ENCODE measurements at places on chromosomes 3 and 15.

DNA sequence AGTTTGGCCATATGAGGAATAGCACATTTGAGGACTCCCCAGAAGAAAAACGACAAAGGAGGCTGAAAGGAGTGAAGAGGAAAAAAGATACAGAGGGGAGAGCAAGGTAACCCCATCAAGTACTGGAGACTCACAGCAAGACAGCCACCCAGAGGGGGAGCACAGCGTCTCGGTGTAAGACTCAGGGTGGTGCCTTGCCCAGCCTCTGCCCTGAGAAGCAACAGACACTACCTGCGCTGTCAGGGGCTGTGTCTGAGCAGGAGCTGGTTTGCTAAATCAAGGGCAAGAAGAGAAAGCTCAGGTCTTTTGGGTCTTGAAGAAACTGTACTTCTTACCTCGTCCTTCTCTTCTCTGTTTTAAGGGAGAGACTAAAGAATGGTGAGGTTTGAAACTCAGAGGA is 27.9 kb downstream of the FBXO45 start:
- no peak for DNase-seq

DNA sequence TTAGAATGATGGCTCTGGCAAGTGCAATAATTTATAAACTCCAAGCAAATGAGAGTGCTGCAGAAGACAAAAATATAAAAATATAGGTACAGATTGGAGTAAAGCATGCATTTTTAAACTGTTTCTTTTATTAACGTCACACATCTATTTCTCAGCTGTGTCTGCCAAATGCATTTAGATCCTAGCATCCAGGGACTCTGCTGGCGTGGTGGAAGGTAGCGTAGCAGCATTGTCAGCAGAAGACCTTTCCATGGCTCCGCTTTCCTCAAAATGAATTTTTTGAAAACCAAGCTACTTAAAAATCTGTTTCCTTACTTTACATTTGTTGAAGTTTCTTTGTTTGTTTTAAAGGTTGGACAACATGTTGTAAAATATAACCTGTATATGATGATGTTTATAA is 16.3 kb upstream of the ATP10A start:
- DNase-seq: no peak

DNA sequence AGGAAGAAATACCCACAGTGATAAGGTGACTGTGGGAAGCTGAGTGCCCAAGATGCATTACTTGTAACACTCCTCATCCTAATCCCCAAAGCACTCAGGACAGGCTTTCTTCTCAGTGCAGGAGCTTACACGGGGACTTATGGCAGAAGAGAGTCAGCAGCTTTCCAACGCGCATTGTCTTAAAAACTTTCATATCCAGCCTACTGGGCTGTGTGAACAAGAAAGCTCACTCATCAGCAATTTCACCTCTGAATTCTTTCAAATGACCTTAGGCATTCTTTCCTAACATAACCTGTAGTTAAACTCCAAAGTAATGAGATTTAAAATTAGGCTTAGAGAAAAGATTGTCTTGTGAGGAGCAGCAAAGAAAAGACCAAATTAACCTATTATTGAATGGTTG is 132.3 kb downstream of the KCNAB1 start:
- no peak for DNase-seq

DNA sequence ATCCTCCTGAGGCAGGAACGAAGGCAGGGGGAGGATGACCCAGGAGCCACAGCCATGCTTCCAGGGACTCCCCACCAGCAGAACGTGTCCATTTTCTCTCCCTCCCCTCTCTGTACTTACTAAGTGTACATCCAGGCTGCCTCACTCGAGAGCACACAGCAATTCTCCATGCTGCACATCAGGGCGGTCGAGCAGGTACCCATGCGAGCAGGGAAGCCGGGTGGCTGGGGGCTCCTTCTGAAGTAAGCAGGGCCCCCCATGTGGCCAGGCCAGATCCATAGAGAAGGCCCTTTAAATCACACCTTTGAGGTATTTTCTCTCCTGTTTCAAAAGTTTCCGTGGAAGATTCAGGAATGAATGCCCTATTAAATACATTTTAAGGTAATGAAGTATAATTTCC is 41.2 kb upstream of the SLC6A11 start:
- DNase-seq: no peak

DNA sequence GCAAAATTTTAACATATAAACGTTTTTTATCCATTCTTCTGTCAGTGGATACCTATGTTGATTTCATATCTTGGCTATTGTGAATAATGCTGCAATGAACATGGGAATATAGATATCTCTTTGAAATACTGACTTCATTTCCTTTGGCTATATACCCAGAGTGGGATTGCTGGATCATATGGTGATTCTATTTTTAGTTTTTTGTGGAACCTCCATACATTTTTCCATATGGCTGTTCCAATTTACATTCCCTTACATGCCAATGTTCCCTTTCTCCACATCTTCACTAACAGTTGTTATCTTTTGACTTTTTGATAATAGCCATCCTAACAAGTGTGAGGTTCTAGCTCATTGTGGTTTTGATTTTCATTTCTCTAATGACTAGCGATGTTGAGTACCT is 344.6 kb downstream of the EPHA3 start:
- no peak for DNase-seq
